ENCODE measurements at places on chromosomes 1 and 21.

GRCh38 chr1:193335806-193336428 is 149.5 kb upstream of the B3GALT2 start:
- DNase-seq = no peak

DNA sequence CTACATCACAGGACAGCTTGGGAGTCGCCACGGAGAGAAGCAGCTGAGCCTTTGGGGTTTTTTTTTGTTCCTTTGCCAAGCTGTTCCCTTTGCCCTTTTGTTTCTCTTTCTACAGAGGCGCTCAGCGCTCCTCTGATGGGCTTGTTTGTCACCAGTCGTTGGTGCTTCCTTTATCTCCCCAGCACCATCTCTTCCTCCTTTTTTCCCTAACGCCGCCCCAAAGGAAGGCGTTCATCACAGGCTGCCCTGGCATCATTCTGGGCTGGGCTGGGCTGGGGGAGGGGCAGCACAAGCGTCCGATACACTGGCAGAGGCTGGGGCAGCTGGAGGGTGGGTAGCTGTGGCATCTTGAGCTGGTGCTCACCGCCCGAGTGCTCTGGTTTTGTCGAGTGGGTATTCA is 10.5 kb downstream of the IGSF21 start:
- no peak for DNase-seq

DNA sequence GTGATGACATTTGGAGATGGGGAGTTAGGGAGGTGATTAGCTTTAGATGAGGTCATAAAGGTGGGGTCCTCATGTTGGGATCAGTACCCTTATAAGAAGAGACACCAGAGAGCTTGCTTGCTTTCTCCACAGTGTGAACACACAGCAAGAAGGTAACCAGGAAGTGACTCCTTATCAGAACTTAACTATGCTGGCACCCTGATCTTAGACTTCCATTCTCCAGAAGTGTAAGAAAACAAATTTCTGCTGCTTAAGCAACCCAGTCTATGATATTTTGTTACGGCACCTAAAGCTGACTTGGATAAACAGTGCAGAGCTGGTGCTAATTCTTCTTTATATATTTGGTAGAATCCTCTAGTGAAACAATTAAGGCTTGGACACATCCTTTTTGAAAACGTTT is 346.0 kb downstream of the AGBL4 start:
- no peak for DNase-seq

GRCh38 chr1:115458426-115459114 is 120.5 kb upstream of the NGF start:
- DNase-seq = no peak

- no peak for DNase-seq
Observed at GRCh38 chr1:37485902-37486679, 11.7 kb downstream of the ZC3H12A start.

- DNase-seq = no peak
Observed at GRCh38 chr1:53461323-53462044, 2.3 kb downstream of the DMRTB1 start.

DNA sequence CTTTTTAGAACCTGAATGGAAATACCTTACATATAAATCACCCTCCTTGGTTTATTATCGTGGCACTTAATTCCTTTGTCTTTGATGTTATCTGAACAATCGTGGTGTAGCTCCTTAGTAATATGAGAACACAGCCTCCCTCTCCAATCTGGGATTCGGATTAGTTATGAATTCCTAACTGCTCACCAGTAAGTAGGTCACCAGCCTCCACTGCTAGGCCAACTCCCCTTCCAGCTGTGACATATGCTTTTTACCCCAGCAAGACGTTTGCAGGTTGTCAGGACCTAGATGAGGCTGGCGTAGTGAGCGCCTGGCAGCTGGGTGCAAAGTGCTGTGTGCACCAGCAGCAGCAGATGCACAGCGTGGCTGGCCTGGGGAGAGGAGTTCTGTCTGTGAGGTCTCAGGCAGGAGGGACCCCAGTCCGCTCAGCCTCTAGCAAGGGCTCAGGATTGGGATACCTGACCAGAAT is 38.2 kb downstream of the NTPCR start:
- peak; percentile 25 for DNase-seq

- DNase-seq = no peak
Observed at GRCh38 chr1:211520641-211521040, 28.7 kb upstream of the RD3 start.

Measured in HEK293T (cell line).